ENCODE measurements at places on chromosomes 13 and 19.

- no peak for DNase-seq
These were observed 55.1 kb upstream of the C1QTNF9 start for GRCh38 chr13:24254146-24254841.

- no peak for DNase-seq
These were observed 5.2 kb downstream of the POLRMT start for GRCh38 chr19:628168-628567.

GRCh38 chr19:56504581-56504980 is 3.1 kb upstream of the ZNF471 start:
- no peak for DNase-seq

DNA sequence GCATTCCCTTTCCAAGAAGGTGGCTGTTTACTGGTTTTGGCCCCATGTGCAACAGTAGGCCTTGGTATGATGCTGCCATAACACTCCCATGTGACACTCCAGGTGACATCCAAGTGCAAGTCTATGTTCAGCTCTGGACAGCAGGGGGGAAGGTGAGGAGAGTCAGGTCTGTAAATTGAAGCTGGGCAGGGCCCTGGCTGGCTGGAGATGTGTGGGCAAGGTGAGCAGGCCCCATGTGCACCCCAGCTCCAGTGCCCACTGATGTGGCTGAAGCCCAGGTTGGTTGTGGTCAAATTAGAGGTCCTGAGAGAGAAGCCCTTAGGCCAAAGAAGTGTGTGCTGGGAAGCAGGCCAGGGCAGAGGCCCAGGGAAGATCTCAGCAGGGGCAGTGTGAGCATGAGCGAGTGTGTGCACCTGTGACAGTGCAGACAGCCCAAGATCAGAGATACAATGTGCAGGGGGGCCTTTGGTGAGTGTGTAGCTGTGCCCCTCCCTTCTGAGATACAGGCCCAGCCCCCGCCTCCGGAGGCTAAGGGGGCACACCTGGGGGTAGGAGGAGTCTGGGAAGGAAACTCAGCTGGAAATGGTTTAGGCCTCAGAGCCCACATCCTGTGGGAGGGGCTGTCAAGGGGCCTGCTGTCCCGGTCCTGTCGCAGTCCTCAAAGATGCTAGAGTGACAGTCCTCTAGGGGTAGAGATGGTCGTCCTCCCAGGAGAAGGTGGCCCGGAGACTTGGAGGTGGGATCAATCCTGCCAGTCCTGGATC is 18.6 kb downstream of the DEDD2 start:
- no peak for DNase-seq

- DNase-seq, result no peak
These were observed 2523.2 kb upstream of the PCDH20 start for GRCh38 chr13:63938851-63939250.

DNA sequence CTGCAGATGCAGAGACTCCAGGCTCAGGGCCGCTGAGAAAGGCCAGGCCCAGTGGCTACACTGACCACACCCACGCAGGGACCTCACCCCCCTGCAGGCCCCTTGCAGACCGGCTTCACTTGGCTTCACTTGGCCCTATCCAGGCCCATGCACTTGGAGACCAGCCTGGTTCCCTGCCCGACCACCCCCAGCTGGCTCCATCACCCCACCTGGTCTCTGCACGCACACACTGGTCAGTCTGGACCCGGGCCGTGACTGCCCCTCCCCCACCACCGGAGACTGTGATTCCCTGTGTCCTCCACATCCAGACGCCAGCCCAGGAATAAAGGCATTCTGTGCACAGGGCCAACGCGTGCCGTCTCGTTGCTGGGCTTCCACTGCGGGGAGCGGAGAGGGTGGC is 4.9 kb upstream of the EBI3 start:
- no peak for DNase-seq

GRCh38 chr19:51091126-51091525 is 8.4 kb upstream of the KLK14 start:
- DNase-seq, result no peak

DNA sequence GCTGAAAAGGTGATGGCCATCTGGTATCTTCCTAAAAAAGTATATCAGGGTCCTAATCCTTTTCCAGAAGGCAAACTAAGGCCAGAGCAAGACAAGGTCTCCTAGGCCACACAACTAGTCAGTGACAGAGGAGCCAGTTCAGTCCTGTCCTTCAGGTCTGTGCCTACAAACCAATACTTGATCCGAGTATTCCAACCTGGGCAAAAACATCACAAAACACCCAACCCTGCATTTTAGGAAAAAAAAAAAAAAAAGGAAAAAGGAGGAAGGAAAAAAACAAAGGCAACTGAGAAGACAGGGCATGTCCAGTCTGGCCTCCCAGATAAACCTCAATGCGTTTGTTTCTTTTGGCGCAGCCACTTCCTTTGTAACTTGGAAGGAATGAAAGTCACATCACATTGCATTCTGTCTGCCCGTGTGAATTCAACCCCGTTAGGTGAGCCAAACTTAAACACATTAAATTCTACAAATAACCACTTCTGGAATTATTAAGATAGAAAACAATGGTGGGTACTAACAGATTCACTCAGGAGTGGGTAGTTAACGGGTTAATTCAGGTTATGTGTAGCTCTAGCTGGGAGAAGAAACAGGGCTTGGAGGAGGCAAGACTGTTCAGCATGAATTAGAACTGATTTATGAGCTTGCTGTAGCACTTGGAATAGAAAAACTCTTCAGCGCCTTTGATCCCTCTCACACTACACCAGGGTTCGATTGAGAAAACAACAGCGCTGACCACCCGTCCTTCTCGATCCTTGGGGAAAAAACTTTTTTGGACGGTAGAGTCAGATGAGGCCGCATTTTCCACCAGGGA is 43.0 kb upstream of the HNRNPA1L2 start:
- no peak for DNase-seq

GRCh38 chr19:13615890-13616289 is 109.6 kb upstream of the CACNA1A start:
- no peak for DNase-seq

DNA sequence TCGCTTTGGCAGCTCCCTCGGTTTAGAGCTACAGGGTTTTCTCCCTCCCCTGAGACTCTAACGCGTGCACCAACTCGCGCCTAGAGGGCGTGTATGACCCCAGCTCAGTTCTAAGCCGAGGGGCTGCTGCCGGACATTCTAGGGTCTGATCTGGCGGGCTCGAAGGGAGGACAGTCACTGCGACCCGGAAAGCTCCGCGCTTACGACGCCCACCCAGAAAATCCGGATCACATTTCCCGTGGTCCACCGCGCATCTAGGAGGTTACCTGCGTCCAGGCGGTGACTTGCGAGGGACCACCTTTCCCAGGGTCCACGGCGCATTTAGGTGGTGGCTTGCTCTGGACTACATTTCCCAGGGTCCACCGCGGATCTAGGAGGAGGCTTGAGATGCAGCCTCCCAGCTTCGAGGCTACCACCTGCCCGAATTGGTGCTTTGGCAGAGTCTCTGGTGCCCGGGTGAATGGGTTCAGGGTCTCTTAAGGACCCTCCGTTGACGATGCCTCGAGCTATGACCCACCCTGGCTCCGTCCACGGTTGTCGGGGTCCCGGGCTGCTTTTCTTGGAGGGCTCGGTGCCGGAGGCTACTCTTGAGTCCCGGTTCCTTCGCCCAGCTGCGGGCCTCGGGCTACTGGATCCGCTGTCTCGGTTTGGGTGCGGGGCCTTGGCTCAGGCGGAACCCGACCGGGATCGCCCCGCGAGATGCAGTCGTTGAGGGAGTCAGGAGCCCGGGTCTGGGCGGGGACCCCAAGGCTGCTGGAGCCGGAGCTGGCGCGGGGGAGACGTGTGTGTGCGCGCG is 30.5 kb downstream of the ZNF146 start:
- DNase-seq, result no peak

- no peak for DNase-seq
These were observed 9.1 kb downstream of the ZMYM2 start for GRCh38 chr13:19967621-19968020.

GRCh38 chr13:55816976-55817601 is 1323.6 kb upstream of the PRR20A start:
- DNase-seq, result no peak

DNA sequence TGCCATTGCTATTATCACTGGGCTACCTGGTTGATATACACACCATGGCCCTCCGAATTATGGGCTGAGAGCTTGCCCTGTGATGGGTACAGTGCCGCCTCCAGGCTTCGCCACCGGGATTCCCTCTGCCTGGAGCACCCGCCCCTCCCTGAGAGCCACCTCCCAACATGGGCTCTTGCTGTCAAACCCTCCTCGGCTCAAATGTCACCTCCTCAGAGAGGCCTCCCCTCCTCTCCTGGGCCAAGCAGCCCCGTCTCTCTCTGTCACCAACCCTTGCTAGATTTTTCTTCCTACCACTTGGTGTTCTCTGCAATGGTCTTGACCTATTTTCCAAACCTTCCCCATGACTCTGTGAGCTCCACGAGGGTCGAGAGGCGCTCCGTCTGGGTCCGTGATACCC is 12.2 kb upstream of the TLE2 start:
- no peak for DNase-seq

GRCh38 chr19:47002106-47002766 is 17.4 kb upstream of the NPAS1 start:
- DNase-seq, result no peak

DNA sequence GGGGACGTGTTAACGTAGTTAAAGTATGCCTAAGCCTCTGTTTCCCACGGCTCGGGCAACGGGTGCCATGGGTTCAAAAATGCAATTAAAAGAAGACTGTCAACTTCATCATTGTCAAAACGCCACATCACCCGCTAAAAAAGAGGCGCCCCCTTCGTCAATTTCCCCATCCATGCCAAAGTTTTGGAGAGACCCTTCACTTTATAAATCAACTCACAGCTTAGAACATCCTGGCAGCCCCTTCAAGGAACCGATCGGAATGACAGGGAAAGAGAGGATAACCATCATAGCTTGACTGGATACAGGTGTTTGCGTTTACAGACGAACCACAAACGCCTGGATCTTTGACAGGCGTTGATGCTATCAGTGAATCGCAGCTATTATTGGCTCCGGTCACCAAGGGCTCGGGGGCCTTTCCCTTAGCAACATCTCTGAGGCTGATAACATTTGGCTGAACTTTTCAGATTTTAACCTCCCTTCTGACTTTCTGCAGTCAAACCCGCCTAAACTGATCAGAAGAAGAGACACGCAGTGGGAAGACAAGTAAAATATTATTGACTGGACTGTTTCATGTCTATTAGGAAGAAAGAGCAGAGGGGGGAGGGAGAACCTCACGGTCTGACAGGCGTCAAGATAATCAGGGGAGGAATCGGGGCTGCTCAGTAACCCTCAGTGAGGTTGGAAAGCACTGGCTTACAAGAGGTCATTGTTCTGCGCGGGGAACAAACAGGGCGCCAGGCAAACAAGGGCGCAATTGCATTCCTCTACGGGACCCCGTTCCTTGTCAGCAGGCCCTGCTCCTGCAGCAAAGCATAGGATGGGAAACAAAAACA is 322.5 kb upstream of the ZNF507 start:
- DNase-seq, result peak; percentile 18

DNA sequence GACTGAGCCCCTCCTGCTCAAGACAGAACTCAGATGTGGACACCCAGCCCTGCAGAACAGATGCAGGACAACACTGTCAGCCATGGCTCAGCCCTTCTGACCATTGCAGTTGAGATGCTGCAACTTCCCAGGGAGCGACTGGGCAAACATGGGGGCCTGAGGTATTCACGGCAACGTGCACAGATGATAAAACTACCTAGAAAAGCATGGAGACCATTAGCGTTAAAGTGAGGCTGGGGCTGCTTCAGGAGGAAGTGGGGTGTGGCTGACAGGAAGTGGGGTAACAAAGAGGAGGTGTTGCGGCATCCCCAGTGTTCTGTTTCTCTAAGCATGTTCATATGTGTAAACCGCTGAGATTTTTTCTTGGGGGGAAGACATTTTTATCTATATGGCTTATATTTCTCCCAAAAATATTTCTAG is 1.3 kb upstream of the SIGLEC9 start:
- DNase-seq, result no peak

DNA sequence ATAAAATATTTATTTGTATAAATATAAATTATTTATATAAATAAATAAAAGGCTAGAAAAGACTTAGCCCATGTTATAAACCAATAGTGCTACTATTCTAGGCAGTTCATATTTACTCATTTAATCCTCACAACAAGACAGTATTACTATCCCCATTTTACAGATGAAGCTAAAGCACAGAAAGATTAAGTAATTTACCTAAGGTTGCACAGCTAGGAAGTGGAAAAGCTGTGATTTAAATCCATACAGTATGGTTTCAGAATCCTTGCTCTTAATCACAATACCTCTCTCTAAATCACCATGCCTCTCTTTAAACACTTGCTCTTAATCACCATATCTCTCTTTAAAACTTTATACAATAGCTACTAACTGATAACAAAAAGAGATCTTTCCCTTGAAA is 13.8 kb downstream of the SPRYD7 start:
- no peak for DNase-seq

- no peak for DNase-seq
These were observed 65.6 kb downstream of the STARD13 start for GRCh38 chr13:33219926-33220325.

- peak; percentile 26 for DNase-seq
These were observed 459 bp downstream of the PCDH20 start for GRCh38 chr13:61415058-61415721.

- peak; percentile 39 for DNase-seq
These were observed 54.7 kb downstream of the ZNF787 start for GRCh38 chr19:56066152-56067023.

DNA sequence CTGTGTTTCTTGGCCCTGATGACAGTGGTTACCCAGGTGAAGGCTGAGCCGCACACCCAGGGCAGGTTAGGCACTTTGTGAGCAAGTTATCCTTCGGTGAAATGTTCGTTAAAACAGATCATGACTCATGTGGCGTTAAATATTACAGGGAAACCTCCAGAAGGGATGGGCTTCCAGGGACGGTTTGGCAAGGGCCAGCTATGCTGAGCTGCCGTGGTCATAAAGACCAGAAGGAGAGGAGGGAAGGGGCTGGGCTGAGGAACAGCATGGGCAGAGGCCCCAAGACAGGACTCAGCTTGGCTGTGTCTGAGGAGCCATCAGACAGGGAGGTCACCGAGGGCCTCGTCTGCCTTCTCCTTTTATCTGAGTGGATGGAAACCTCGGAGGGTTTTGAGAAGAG is 47.5 kb downstream of the ATP11A start:
- no peak for DNase-seq

GRCh38 chr13:113219256-113219940 is 10.0 kb downstream of the CUL4A start:
- no peak for DNase-seq

GRCh38 chr19:4866595-4867424 is 657 bp downstream of the PLIN3 start:
- peak; percentile 34 for DNase-seq
